Stimulated activated CD4-positive, alpha-beta T cell treated with anti-CD3 and anti-CD28 coated beads, TNF-alpha, amount 100 ng/mL, for 4 hours (primary cell): ENCODE measurements at places on chromosomes 3 and 15.

GRCh38 chr15:60961541-60962485, 267.3 kb downstream of the RORA start:
- no peak for DNase-seq

DNA sequence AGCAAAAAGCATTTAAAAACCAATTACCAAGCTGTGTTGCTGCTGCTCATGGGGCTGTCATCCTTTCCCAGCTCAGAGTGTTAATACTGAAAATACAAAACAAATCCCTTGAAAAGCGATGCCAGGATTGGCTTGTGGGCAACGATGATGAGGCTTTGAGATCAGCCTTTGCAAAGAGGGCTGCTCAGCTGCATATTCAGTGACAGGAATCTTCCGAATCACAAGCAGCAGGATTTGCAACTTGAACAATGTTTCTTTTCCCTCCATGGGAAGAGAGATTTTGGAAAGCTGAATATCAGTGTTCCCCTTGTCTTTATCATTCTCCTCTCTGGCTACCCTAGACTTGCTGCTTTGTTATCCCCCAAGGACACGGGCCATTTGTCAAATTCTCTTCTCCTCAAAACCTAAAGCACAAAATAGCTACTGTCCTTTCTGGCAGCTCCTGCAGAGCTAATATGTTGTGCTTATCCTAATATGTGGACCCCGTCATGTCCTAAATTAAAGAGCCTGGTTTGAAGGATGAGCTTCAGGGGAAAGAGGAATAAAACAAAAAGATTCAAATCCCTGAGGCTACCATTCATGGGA, 375.8 kb downstream of the GAP43 start:
- DNase-seq = no peak

GRCh38 chr3:16058521-16058920, 116.0 kb upstream of the GALNT15 start:
- no peak for DNase-seq

GRCh38 chr15:62972814-62973213, 69.7 kb upstream of the TPM1 start:
- no peak for DNase-seq

DNA sequence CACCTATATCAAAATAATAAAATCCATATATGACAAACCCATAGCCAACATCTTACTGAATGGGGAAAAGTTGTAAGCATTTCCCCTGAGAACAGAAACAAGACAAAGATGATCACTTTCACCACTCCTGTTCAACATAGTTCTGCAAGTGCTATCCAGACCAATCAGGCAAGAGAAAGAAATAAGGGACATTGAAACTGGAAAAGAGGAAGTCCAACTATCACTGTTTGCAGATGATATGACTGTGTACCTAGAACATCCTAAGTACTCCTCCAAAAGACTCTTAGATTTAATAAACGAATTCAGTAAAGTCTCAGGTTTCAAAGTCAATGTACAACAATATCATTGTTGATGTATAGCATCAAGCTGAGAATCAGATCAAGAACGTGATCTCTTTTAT, 35.6 kb upstream of the FGF7 start:
- DNase-seq = no peak

GRCh38 chr3:105162448-105162847, 204.3 kb upstream of the ALCAM start:
- no peak for DNase-seq

- no peak for DNase-seq
Observed at GRCh38 chr15:100114100-100114499, 227.7 kb downstream of the ADAMTS17 start.

DNA sequence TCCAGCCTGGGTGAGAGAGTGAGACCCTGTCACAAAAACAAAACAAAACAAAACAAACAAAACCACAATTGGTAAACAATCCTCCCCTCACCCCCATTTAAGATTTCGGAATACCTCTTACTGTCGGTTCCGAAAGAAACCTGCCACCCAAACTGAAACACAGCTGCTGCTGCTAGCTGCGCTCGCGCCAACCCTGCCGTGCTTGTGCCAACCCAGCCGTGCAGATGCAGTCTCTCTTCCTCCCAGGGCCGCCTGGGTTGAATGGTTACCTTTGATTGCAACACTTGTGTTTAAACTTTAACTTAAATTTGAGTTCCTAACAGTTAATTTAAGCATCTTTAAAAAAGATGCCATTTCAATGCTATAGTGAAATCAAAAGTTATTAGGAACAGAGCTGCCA, 28.5 kb upstream of the SPTBN5 start:
- DNase-seq = no peak

- no peak for DNase-seq
Observed at GRCh38 chr3:55804170-55805095, 317.3 kb upstream of the WNT5A start.

DNA sequence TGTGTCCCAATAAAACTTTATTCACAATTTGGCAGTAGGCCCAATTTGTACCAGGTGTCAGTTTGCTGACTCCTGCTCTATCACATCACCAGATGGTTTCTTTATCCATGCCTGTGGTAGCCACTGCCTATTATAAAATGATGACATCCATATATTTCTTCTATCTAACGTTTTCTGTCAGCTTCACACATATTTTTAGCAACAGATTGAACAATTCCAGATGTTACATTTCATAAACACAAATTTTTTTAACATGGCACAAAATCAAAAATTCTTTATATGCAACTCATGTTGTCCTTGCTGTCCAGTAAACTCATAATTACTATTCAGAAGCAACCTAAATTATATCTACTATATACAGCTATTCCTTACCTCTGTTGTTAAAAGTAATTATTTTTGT, 1371.6 kb downstream of the NSUN3 start:
- DNase-seq = no peak
